ENCODE measurements at places on chromosomes 12 and 14. TPM values are rescaled to one million over a fixed set of nuclear protein-coding genes. Genes with fewer than 3 reads are reported as not detected.
A peak's percentile ranks its signal among the peaks of the same experiment; 100 is the strongest.

- H3K36me3 ChIP-seq = no peaks in the 10 kb centered on the region
- DNase-seq = no peak
- no peak overlapping the region for H3K27ac ChIP-seq
- no peak overlapping the region for H3K4me3 ChIP-seq
- no peaks in the 10 kb centered on the region for H3K27me3 ChIP-seq
Observed at GRCh38 chr14:70622111-70622712, 19.5 kb upstream of the TTC9 start.

GRCh38 chr14:105940534-105941225, 414.3 kb downstream of the TMEM121 start:
- no peaks in the 10 kb centered on the region for H3K36me3 ChIP-seq
- H3K27ac ChIP-seq = no peak overlapping the region
- peaks cover 5% of the 10 kb centered on the region for H3K4me1 ChIP-seq
- H3K27me3 ChIP-seq = no peaks in the 10 kb centered on the region
- no peak for DNase-seq
- H3K4me3 ChIP-seq = no peak overlapping the region

DNA sequence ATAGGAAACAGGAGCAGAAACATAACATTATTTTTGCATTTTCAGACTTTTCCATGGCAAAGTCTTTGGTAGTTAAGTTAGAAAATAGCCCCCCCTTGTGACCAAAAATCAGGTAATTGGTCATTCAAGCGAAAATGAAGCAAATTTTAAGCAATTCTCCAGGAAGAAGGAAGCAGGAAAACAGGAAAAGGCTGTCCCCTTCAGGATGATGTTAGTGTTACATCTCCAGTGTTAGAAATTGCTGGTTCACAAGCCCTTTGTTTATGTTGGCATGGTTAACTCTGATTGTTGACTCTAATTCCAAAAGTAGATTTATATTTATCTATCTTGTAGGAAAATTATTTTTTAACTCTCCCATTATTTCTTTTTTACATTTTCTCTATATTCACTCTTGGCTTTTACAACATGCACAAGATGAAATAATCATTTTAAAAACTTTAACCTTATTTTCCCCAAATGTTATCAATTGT, 18.8 kb upstream of the GAS2L3 start:
- H3K4me3 ChIP-seq = no peak overlapping the region
- H3K27ac ChIP-seq = no peak overlapping the region
- DNase-seq = no peak
- no peaks in the 10 kb centered on the region for H3K4me1 ChIP-seq
- H3K27me3 ChIP-seq = no peaks in the 10 kb centered on the region

DNA sequence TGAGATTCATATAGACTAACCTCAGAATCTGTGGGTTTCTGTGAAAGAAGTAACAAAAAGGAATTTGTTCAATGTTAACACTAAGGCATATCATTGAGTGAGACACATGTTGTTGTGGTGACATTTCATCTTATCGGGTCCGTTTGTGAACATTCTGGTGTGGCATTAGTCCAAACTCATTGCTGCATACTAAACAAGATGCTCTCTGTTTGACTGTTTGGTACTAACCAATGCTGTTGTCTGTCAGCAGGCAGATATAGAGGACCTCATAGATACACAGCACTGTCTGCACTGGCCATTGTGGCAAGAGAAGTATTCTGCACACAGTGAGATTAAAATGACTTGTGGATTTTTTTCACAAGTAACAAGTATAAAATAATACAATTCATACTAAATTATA, 41.2 kb downstream of the SLC25A21 start:
- no peaks in the 10 kb centered on the region for H3K4me1 ChIP-seq
- DNase-seq = no peak
- no peaks in the 10 kb centered on the region for H3K27me3 ChIP-seq
- H3K36me3 ChIP-seq = no peaks in the 10 kb centered on the region
- no peak overlapping the region for H3K27ac ChIP-seq

Gene JPH4
- 1.4 TPM for total RNA-seq

- no peaks in the 10 kb centered on the region for H3K36me3 ChIP-seq
- no peaks in the 10 kb centered on the region for H3K27me3 ChIP-seq
- peaks cover 61% of the 10 kb centered on the region for H3K4me1 ChIP-seq
Observed at GRCh38 chr14:39102265-39102968, 618 bp downstream of the SEC23A start.

GRCh38 chr12:69533844-69534243, 51.4 kb upstream of the CCT2 start:
- DNase-seq = no peak
- no peaks in the 10 kb centered on the region for H3K36me3 ChIP-seq
- H3K27ac ChIP-seq = peak overlapping the region; percentile 63
- H3K4me3 ChIP-seq = peak overlapping the region; percentile 24
- no peaks in the 10 kb centered on the region for H3K27me3 ChIP-seq
- H3K4me1 ChIP-seq = peaks cover 29% of the 10 kb centered on the region

DNA sequence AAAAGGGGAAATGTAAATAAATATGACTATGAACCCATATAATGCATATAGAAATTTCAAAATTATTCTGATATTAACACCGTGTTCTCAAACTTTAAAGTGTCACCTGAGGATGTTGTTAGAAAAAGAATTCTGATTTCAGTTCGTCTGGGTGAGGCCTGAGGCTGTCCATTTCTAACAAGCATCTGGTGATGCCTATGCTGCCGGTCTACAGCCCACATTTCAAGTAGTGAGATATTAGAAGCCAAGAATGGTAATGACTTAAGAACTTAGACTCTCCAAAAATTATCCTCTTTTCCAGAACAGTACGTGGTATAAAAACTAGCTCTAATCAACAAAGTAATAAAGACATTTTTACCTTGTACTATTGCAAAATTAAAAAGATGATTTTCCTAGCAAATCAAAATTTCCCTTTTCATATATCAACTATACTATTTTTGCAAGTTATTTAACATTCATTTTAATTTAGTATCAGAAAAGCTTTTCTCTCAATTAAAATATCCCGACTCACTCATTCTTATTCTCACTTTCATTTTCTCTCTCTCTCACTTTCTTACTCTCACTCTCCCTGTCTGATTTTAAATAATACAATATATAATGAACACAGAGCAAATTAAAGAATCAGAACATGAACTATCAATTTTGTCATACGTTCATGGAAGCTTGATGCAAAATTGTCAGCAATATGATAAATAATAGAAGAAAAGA, 35.0 kb downstream of the PIK3C2G start:
- no peaks in the 10 kb centered on the region for H3K36me3 ChIP-seq
- no peaks in the 10 kb centered on the region for H3K4me1 ChIP-seq
- no peak for DNase-seq

DNA sequence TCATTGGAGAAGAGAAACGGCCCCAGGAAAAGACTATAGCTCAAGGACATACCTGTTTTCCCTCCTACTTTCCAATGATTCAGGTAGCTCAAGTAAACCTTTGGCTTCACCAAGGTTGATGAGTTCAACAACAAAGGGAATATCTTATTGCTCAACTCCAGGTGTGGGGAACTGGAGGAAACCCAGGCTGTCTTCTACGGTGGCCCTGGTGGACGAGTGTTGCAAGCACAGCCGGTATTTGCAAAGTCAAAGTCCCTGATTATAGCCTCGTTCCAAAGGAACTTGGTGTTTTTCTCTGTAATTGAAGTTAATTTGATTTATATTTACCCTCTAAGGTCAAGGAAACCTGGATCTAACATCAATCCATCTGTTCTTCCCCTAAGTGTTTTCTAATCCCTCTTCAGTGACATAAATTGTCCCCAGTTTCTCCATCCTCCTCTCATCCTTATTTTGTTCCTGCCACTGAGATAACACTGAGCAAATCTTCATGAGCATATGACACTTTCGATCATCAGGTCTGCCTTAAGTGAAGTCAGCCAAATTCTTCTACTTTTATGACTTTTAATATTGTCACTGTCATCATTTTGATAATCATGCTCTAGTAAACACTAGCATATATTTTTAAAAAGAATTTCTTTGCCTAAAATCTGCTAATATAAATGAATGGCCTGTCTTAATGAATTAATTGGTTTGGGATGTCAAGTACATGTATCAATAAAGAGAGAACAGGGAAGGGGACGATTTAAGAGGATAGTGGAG, 174.6 kb upstream of the TBX3 start:
- no peak for DNase-seq
- no peaks in the 10 kb centered on the region for H3K36me3 ChIP-seq
- no peak overlapping the region for H3K4me3 ChIP-seq
- H3K27me3 ChIP-seq = no peaks in the 10 kb centered on the region
- no peaks in the 10 kb centered on the region for H3K4me1 ChIP-seq

DNA sequence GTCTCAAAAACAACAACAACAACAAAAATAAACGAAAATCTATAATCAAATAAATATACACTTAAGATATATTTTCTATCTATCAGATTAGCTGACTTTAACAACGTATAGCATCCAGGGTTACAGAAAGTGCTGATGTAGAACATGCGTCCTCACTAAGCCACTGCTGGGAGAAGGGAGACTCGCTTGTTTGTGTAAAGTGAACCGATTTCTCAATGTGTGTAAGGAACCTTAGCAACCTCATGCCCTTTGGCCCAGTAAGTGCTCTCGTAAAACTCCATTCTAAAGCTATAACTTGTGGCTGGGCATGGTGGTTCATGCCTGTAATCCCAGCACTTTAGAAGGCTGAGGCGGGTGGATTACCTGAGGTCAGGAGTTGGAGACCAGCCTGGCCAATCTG, 23.8 kb downstream of the NFKBIA start:
- no peaks in the 10 kb centered on the region for H3K36me3 ChIP-seq
- DNase-seq = no peak
- H3K27me3 ChIP-seq = no peaks in the 10 kb centered on the region

Gene KRT5
- 1.2 TPM for total RNA-seq

DNA sequence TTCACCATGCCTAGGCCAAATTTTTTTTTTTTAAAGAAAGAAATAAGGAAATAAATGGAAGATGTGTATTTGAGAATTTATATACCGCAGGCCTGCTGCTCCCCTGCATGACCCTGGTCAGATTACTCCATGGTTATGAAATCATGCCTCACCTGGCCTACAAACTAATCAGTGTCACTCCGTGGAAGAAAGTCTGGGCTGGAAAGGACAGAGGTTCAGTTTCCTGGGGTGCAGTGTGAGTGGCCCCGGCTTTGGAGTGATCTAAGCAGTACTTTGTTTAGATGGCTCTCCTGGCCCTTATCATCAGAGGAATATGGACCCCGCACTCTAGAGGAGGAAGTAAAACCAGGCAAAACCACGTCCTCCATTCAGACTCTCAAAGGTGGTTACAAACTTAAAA, 9.6 kb downstream of the APOBEC1 start:
- no peaks in the 10 kb centered on the region for H3K27me3 ChIP-seq
- H3K36me3 ChIP-seq = no peaks in the 10 kb centered on the region
- H3K27ac ChIP-seq = no peak overlapping the region
- H3K4me3 ChIP-seq = no peak overlapping the region

Gene POTEM
- not detected for total RNA-seq

DNA sequence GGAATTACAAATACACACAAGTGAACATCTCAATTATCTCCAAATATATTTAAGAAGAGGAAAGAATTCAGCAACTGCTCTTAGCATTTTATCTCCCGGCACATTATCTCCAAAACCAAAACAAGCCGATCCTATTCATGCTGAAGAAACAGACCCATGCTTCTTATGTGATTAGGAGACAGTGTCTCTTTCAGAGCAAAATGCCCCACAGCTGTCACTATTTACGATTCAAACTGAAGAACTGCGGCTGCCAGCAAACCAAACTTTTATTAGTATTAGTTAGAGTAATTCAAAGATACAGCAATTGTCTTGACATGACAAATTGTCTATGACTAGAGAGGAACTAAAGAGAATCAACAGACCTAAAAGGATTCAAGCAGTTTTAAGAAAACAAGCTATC, 79.4 kb downstream of the SETD3 start:
- H3K4me3 ChIP-seq = no peak overlapping the region
- H3K36me3 ChIP-seq = peaks cover 94% of the 10 kb centered on the region
- no peak overlapping the region for H3K27ac ChIP-seq
- DNase-seq = no peak

GRCh38 chr14:94650806-94651805, 38.9 kb downstream of the SERPINA3 start:
- H3K4me3 ChIP-seq = no peak overlapping the region
- no peaks in the 10 kb centered on the region for H3K4me1 ChIP-seq
- H3K27me3 ChIP-seq = no peaks in the 10 kb centered on the region
- peak; percentile 85 for DNase-seq
- H3K27ac ChIP-seq = no peak overlapping the region
- no peaks in the 10 kb centered on the region for H3K36me3 ChIP-seq

DNA sequence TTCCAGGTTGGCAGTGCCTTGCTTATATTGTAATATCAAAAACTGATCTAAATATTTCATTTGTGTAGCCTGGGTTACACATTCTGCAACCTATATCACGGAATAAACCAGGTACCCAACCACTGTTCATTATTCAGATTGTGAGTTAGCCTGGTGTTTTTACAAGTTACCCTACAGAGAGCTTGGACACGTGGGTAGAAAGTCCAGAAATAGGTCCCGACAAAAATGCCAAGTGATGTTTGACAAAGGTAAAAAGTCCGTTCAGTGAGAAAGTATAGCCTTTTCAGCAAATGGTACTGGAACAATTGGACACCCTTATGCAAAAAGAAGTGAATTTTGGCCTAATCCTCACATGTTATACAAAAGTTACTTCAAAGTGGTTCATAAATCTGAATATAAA, 17.6 kb upstream of the EVL start:
- no peaks in the 10 kb centered on the region for H3K27me3 ChIP-seq
- H3K36me3 ChIP-seq = no peaks in the 10 kb centered on the region
- no peak overlapping the region for H3K27ac ChIP-seq

DNA sequence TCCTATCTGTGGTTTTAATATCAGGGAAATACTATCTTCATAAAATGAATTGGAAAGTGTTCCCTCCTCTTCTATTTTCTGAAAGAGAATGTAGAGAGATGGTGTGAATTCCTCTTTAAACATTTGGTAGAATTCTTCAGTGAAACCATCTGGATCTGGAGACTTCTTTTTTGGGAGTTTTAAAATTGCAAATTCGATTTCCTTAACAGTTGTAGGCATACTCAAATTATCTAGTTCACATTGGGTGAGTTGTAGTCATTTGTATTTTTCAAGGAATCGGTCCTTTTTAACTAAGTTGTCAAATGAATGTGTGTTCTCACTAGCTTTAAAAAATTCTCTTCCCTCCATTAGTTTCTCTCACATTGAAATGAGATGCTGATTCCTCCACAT, 75.4 kb upstream of the CHST11 start:
- no peaks in the 10 kb centered on the region for H3K36me3 ChIP-seq
- H3K4me1 ChIP-seq = peaks cover 9% of the 10 kb centered on the region
- no peak for DNase-seq

DNA sequence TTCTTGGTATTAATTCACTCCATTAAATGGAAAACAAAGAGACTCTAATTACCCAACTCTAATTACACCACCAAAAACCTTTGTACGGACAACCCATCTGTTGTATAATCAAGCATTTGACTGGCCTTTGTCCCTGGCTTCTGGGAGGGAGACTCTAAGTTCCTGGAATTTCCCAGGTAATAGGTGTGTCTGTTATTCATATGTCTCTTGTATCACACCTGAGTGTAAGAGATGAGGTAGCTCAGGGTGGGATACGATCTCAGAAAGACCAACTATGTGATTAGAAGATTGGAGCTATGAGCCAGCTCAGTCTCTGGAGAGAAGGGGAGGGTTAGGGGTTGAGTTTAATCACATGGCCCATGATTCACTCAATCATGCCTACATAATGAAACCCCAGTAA, 94.7 kb upstream of the PLXNC1 start:
- DNase-seq = no peak
- H3K36me3 ChIP-seq = no peaks in the 10 kb centered on the region
- H3K27me3 ChIP-seq = no peaks in the 10 kb centered on the region
- peaks cover 9% of the 10 kb centered on the region for H3K4me1 ChIP-seq
- no peak overlapping the region for H3K27ac ChIP-seq

Measured in esophagus muscularis mucosa (tissue), 4 donors.